Suppressor macrophage treated with lipopolysaccharide for 1 hour (primary cell): ENCODE measurements at places on chromosomes 3 and 15.
A peak's percentile ranks its signal among the peaks of the same experiment; 100 is the strongest.

GRCh38 chr15:48866141-48866563 lies 11.8 kb upstream of the EID1 start:
- DNase-seq = no peak

- peak; percentile 21 for DNase-seq
Observed at GRCh38 chr15:86743283-86743903, 663.7 kb downstream of the AGBL1 start.

GRCh38 chr3:12427551-12427950 lies 56.7 kb upstream of the TSEN2 start:
- DNase-seq = peak; percentile 64

GRCh38 chr15:68479406-68479805 lies 47.4 kb upstream of the ITGA11 start:
- DNase-seq = no peak
